Natural killer cell treated with Interleukin-12 subunit alpha and Interleukin-12 subunit beta and Interleukin-15 and Interleukin-18, amount 100 ng/mL, for 72 hours (primary cell): ENCODE measurements at places on chromosomes 2 and 18.

DNA sequence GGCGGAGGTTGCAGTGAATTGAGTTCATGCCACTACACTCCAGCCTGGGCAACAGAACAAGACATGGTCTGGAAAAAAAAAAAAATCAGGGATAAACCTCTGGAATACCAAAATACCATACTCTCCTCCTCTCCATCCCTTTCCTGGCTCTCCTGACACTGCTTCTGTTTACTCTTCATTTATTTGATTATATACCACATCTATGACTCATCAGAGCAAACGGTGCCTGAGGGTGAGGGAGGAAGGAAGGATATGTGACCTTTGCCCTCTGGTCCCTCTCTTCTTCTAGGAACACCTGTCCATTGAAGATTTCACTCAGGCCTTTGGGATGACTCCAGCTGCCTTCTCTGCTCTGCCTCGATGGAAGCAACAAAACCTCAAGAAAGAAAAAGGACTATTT is 30.0 kb downstream of the VIL1 start:
- no peak for DNase-seq

- no peak for DNase-seq
These were observed 51.6 kb upstream of the CD28 start for GRCh38 chr2:203654826-203655225.

GRCh38 chr2:5942204-5942603 is 250.0 kb downstream of the SOX11 start:
- DNase-seq: no peak

DNA sequence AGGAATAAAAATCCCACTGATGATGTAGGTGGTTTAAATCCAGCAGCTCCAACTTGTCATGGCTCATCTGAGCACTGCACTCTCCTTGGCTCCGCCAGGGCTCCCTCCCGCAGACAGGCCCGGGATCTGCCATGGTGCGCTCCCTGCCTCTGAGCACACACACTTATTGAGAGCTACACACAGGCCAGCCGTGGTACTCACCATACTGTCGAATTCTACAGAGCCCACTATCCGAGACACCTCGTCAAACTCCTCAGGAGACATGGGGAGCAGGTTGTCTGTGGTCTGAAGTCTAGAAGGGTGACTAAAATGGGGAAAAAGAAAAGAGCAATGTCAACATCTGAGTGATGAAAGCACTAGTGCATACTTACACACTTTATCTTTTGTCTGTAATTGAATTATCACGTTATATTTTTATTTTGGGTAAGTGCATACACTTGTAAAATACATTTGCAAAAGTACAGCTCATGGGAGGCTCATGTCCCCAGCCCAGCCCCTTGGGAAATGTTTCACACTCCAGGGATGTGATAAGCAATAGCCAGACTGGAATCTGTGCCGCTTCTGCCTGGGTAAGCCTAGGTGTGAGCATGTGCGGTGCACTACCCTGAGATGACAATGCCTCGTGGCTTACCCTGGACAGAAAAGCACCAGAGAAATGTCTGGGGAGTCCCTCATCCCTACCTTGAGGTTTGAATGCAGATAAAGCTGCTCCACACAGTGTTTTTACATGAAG is 39.2 kb downstream of the STAT1 start:
- no peak for DNase-seq

GRCh38 chr18:70672581-70672980 is 383.7 kb downstream of the SOCS6 start:
- no peak for DNase-seq

DNA sequence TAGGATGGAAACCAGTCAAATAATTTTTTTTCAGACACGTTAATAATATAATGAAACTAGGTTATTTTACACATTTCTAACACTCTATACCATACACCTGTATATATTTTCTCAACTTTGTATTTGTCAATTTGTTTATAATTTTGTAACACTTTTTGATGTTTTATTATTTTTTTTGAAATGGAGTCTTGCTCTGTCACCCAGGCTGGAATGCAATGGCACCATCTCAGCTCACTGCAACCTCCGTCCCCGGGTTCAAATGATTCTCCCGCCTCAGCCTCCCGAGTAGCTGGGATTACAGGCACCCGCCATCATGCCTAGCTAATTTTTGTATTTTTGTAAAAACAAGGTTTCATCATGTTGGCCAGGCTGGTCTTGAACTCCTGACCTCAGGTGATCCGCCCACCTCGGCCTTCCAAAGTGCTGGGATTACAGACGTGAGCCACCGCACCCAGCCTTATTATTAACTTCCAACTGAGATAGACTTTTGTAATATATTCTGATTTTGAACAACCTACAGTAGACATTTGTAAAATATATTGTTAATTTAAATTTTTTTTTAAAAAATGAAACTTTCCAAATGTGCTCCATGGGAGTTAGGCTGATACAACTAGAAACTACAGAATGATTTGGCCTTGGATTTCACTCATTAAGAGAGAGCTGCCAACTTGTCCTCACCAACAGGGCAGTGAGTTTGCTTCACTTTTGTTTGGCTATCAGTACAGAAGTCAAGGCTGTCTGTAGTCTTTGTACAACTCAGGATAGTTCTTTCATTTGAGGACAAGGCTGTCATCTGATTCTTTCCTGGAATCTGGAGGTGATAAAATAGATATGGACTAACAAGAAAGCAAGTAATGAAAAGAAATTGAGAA is 33.9 kb upstream of the COBLL1 start:
- DNase-seq: no peak

DNA sequence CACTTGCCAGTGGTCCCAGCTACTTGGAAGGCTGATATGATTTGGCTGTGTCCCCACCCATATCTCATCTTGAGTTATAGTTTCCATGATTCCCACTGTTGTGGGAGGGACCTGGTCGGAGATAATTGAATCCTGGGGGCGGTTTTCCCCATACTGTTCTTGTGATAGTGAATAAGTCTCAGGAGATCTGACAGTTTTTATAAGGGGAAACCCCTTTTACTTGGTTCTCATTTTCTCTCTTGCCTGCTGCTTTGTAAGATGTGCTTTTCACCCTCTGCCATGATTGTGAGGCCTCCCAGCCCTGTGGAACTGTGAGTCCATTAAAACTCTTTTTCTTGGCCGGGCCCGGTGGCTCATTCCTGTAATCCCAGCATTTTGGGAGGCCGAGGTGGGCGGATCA is 265.4 kb upstream of the SPOPL start:
- no peak for DNase-seq

DNA sequence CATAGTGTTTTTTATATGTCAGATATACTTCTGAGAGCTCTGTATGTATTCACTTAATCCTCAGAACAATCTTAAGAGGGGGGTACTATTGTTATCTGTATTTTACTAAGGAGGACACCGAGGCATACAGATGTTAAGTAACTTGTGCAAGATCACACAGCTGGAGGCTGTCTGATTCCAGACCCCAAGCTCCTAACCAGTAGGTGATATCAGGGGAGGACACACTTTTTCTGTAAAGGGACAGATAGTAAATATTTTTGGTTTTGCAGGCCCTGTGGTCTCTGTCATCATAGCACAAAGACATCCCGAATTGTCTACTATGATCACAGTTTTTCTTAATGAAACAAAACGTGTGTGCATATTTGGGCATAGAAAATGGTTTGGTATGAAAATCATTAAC is 143.7 kb downstream of the LAMA3 start:
- no peak for DNase-seq

DNA sequence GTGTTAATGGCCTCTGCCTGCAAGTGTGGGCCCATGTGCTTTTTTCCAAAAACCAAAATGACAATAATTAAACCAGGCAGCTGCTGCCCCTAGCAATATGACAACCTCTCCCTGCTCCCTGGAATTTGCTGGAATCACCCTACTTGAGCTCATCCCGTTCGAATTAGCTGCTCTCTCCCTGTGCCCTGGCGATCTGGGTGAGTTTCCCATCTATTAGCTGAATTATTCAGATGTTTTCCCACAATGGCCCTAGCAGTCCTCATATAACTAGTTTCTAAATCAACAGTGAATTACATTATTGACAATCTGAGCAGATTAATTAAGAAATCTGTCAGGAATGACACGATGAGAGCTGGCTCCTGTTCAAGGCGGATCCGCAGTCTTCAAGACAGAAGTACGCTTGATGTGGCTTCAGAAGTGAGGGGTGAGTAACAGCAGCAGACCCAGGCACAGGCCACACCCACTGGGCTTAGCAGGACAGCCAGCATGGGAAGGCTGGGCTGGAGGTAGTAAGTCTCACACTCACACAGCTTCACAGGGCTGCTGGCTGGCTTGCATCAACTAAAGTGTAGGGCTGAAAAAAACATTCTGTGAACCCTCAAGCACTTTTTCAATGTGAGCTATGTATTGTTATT is 366.2 kb upstream of the ID2 start:
- DNase-seq: peak; percentile 85
